WTC11 (cell line): ENCODE measurements at places on chromosomes 16 and 17. TPM values are rescaled to one million over a fixed set of nuclear protein-coding genes. Genes with fewer than 3 reads are reported as not detected.
A peak's percentile ranks its signal among the peaks of the same experiment; 100 is the strongest.

The FOXL1 gene
- 0.23 to 0.34 TPM (median 0.33 TPM) in 3 replicates for total RNA-seq

DNA sequence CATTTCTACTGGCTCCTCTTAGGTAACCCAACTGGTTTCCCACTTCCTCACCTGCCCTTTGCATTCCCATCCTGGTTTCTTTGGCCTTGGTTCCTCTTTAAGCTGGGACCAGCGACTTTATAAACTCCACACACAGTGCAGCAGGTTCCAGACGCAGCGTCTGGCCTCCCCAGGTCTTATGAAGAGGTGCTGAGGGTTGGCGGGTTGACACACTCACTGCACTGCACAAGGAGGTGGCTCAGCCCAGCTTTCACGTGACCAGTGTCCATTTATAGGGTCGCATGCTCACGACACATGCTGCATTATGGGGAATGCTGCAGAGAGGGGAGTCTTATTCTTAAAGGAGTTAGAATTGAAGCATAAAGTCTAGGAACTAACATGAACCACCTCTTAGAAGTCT, 70.8 kb downstream of the ZFHX3 start:
- no peak for DNase-seq

The PCGF2 gene
- total RNA-seq, result 102 to 111 TPM (median 104 TPM) in 3 replicates

DNA sequence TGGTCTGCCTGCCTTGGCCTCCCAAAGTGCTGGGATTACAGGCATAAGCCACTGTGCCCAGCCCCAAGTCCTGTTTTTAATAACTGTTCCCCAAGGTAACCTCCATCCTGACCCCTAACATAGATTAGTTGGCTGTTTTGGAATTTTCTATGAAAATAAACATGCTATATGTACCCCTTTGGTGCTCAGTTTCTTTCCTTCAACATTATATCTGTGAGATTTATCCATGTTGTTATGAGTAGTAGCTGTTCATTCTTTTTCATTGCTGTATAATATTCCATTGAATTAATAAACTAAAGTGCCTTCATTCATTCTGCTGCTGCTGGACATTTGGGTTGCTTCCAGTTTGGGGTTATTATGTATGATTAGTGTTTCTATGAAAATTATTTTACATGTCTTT, 26.3 kb upstream of the FMNL1 start:
- DNase-seq, result no peak

The EVPLL gene
- not detected in 3 replicates for total RNA-seq

DNA sequence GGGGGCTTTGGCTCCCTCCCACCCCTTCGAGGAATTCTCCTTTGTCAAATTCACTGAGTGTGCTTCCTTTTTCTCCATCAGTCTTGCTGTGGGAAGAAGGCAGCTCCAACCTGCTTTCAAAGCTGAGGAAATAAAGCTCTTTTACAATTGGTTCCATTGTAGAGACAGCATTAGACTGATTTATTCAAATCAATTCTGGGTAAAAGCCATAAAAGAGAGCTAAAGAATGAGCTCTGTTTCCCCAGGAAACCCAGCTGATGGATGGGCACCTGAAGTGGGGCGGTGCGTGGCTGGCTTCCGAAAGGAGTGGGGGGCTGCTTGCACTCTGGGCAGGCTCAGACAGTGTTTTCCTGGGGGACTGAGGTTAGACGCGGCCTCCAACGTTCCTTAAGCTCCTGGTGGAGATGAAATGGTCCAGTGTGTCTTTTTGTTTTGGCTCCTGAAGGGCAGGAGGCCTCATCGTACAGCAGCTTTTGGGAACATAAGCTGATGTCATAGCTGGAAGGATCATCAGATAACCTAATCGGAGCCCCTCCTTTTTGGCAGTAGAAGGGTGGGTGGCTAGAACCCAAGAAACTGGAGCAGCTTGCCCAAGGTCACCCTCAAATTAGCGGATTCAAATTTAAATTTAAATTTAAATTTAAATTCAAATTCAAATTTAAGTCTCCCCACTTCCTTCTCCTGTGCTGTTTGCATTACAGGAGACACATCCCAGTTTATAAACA, 128.5 kb upstream of the EEF2KMT start:
- no peak for DNase-seq

DNA sequence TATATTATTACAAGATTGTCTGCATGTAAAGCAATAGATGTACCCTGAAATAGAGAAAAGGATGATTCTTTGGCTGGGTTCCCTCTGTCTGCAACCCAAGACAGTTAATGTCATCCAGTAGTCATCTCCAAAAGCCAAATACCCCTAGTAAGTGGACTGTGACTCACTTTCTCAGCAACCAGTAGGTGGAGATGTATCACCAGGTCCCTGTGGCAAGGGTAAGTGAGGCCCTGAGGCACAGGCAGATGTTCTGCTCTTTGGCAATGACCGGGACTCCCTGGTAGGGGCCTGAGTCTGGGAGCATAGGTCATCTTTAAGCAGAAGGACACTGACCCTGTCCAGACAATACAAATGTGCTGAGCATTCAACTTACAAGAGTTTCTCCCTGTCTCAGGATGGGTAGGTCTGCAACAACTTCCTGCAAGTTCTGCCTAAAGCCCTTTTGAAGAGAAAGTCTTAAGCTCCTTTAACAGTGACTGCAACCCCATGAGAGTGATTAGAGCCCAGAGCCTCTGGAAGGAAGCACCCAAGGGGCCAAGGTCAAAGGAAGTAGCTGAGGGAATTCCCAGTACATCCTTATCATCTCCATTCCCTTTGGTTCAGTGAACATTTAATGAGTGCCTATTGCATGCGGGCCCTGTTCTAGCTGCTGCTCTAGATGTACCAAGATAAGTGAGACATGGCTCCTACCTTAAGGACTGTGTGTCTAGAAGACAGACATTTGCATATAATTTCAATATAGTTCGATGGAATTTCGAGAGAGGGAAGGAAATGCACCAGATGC, 31.9 kb downstream of the PMP22 start:
- DNase-seq, result peak; percentile 27

- DNase-seq, result no peak
Observed at GRCh38 chr16:24013864-24014645, 178.3 kb downstream of the PRKCB start.

DNA sequence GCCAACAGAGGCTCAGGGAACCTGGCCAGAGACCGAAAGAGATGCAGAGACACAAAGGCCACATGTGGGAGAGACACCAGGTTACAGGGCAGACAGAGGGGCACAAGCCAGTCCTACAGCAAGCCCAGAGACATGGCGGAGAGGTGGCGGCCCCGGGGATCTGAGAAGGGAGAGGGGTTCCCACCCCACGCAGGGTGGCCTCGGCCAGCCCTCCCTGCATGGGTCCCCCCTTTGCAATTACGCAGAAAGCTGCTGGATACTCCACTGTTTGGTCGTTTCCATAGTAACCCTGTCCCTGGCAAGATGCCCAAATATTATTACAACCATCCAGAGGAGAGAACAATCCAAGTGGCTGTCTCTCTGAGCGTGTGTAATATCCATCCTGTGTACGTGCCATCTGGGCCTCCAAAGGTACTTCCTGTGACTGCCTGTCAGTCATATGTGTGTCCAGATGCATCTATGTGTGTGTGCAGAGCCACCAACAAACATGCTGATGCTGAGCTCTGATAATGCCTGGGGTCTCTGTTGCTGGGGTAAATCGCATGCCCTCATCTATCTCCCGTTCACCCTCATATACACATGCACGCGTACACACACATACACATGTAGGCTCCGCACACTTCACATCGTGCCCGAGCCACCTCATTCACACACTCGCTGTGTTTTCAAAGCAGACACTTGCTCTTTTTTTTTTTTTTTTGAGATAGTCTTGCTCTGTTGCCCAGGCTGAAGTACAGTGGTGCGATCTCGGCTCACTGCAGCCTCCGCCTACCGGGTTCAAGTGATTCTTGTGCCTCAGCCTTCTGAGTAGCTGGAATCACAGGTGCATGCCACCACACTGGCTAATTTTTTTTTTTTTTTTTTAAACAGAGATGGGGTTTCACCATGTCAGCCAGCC, 5.5 kb downstream of the PCGF2 start:
- DNase-seq, result no peak

The KRT36 gene
- not detected in 3 replicates for total RNA-seq

DNA sequence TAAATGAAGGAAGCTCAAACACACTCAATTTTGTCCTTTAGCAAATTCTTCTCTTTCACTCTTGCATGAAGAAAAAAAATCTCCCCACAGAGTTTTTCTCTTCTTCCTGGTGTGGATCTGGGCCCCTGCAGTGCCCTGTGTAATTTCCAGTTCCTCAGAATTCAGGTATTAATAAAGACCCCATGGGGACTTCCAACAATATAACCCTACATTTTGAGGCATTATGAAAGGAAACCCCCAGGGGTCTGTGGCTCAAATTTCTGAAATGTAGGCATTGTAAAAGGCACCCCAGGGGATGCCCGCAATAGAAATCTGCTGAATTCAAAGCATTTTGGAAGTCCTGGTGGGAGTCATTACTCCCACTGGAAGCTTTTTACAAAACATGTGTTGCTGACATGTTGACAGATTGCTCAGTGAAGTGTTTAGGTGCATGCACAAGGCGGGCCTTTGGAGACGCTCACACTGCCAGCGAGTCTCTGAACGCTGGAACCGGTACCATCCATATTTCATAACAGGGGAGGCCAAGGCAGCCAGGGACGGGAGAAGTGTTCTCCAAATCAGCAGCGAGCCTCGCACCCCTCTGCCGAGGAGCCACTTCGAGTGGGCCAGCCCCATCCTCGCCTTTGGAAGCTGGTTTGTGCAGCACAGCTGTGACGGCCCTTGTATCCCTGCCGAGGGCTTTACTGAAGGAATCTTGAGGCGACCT, 154.0 kb downstream of the ZNF423 start:
- DNase-seq, result peak; percentile 77

DNA sequence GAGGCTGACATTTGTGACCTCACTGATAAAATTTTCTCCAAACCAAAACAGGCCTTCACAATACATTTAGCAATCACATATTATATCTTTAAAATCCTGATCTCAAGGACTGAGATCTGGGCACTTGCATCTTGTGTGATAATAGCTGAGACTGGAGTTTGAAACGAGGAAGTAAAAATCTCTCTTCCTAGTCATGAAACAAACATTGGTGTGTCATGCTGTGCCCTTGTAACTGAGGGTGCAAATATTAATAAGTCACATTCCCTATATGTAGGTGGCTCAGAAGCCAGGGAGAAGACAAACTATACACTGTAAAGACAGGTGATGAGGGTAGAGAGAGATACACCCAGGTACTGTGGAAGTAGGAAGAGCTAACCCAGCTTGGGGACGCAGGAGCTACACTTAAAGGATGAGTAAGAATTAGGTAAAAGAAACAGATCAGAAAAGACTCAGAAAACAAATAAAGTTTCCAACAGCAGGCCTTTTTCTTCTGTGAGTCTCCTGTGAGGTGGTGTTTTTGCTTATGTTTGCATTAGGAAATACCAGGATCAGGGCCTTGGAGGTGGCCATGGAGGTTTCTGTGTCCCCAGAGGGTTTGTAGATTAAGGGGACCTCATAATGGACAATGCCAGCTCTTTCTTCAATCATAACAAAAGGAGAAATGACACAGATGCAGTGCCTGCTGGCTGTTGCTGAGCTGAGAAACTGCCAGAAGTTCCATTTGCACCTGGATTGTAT, 335.7 kb downstream of the GRIN2A start:
- no peak for DNase-seq

- DNase-seq, result no peak
Observed at GRCh38 chr16:10896723-10897122, 19.7 kb downstream of the CIITA start.

GRCh38 chr17:38891441-38891840, 21.6 kb downstream of the LASP1 start:
- DNase-seq, result no peak

- DNase-seq, result no peak
Observed at GRCh38 chr17:70658317-70658716, 489.0 kb downstream of the KCNJ2 start.

The TAX1BP3 gene
- total RNA-seq, result 71.9 to 76.9 TPM (median 76.2 TPM) in 3 replicates

The TP53I13 gene
- 33.1 to 41.9 TPM (median 36.7 TPM) in 3 replicates for total RNA-seq

GRCh38 chr17:17381446-17382064, 78.4 kb downstream of the NT5M start:
- no peak for DNase-seq

The GAS2L2 gene
- 0.07 to 0.30 TPM (median 0.15 TPM) in 3 replicates for total RNA-seq

DNA sequence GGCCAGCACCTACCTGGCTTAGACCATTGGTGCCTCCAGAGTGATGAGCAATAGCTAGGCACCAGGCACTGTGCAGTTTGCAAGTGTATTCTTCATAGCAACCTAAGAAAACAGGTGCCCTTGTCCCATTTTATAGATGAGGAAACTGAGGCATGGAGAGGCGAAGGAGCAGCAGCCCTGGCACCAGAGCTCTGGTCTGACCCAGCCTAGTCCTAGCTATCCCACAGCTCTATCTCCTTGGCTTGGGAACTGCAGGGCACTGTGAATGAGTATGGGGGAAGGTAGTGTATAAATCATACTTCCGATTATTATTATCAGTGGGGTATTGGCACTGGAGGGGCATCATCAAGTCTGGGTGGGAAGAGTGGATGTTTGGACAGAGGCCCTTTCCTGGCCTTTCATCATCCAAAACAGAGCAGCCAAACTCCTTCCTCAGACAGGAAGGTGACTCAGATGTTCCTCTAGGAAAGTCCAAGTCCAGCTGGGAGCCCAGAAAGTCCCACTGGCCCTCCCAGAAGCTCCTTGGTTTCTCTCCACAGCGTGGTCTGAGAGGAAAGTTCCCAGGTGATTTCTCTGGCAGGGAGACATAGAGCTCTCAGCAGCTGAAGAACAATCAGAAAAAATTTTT, 32.0 kb upstream of the PLLP start:
- DNase-seq, result no peak

The ENPP7 gene
- total RNA-seq, result 0.11 TPM in 1 of 3 replicates, not detected in the others

DNA sequence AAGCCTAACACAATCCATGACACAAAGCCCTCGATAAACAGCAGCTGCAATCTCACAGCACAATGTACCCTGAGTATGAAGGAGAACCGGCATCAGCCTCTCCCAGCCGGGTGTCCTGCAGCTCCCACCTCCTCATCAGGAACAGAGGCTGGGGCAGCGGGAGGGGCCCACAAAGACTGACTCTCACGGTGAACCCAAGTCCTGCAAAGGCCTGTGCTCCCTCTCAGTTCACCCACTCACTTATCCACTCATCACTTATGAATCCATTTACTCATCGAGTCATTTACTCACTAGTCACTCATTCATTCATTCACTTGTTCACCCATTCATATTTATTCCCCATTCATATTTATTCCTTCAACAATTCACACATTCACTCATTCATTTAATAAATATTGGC, 11.6 kb downstream of the ZNF423 start:
- DNase-seq, result no peak

DNA sequence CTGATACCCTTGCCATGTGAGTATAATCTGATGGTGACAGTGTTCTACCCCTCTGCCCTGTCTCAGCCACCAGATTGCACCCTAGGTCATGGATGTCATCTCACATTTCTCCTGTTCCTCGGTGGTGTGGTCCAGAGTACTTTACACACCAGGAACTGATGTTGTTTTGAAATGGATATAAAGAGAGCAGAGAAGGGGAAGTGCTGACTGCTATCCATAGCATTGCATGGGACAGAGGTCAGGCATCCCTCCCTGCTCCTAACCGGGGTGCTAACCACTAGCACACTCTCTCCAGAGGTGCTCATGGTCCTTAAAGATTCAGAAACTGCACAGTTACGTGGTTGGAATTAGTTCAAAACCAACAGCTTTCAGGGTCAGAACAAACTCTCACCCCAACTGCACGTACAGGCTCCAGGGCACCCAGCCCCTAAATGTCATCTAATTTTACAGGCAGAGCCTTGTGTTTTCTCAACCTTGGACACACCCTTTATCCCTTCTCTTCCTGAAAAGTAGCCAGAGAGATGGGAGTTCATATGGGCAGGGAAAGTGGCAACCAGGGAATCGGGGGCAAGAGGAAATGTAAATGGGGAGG, 16.3 kb downstream of the TTLL6 start:
- DNase-seq, result no peak
